GM12864 (cell line): ENCODE measurements at places on chromosomes 12 and 14.

DNA sequence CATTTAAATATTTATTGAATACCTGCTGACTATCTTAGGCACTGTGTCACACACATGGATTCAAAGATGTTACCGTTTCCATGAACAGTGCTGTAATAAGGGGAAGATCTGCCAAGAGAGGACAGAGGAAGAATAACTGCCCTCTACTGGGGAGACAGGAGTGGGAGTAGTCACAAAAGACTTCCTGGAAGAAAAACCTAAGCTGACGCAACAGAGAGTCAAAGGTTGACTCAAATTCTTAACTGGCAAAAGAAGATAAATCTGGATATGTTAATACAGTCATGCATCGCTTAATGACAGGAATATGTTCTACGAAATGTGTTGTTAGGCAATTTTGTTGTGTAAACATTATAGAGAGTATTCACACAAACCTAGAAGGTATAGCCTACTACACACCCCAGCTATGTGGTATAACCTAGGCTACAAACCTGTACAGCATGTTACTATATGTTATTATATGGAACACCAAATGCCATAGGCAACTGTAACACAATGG lies 51.5 kb downstream of the DCAF5 start:
- no peak for DNase-seq

DNA sequence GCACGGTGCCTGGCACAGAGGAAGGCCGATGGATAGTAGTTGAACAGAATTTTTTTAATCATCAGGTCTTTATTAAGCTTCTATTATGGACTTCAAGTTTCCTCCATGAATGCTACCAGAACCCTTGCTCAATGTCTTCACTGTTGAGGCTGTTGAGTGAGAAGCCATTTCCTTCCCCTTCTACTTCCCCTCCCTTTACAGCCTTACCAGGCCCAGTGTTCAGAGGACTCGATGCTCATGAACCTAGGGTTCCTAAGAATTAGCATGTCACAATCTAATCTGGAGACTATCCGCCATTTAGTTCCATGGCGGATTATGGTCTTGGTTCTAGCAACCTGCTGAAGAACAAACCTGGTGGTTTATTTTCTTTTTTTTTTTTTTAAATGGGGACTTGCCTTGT lies 17.7 kb downstream of the ETV6 start:
- DNase-seq, result no peak

GRCh38 chr12:109523071-109523470 lies 45.6 kb downstream of the UBE3B start:
- no peak for DNase-seq

DNA sequence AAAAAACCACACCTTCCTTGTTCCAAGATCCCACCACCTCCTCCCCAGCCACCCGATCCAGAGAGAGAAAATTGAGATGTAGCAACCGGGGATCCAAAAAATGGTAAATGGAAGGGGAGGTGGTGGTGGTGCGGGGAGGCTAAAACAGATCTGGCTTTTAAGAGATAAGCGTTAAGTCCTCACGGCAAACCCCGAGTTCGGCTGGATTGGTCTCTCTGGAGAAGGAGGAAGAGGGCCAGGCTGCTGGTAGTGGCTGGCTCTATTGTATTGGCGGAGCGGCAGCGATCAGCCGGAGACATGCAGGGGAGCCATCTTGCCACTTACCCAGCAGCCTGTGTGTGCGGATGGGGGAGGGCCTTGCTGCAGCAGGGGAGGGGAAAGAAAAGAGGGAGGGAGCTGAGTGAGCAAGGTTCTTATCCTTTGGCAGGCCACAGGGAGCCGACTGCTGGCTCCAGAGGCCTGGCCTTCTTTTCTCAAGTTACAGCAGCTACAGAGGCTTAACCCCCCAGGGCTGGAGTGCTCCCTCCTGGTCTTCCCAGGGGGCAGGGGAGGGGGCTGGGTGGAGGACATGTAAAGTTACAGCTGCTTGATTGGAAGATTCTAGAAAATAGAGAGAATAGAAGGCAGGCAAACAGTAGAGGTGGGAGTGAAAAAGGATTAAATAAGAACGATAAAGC lies 14.1 kb upstream of the CDH24 start:
- DNase-seq, result peak; percentile 61

GRCh38 chr12:58804749-58805148 lies 115.6 kb downstream of the LRIG3 start:
- DNase-seq, result no peak

GRCh38 chr14:34665785-34666435 lies 36.0 kb upstream of the SNX6 start:
- DNase-seq, result no peak

GRCh38 chr14:69171569-69171968 lies 18.6 kb upstream of the DCAF5 start:
- DNase-seq, result no peak

DNA sequence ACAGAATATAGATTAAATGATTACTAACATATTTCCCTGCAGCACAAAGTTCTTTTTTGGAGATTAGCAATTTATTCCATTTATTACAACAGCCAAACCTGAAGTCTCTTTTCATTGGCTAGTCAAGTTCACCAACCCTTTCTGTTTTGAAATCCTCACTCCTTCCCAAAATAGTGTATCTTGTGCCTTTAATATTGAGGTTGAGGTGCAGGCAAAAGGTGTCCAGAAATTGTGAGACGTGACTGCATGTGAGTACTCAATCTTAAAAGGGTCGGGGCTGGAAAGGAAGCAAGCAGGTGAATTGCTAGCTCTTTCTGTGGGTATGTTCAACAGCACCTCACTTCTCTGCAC lies 11.1 kb upstream of the FOXN3 start:
- no peak for DNase-seq

DNA sequence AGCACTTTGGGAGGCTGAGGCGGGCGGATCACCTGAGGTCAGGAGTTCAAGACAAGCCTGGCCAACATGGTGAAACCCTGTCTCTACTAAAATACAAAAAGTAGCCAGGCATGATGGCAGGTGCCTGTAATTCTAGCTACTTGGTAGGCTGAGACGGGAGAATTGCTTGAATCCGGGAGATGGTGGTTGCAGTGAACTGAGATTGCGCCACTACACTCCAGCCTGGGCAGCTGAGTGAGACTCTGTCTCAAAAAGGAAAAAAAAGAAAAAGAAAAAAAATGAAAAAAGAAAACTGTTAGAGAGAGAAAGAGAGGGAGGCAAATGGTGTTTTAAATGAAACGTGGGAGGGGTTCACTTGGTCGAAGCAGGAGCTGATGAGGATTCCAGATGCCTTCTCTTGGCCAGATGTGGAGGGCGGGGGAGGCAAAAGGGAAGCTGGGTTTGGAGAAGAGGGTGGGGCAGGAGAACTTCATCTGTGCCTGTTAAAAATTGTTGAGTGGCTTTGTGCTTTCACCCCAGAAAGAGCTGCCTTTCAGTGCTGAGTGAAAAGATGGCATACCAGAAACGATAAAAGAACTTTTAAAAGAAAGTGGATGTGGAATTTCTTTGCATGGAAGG lies 1.1 kb downstream of the EMP1 start:
- DNase-seq, result no peak

DNA sequence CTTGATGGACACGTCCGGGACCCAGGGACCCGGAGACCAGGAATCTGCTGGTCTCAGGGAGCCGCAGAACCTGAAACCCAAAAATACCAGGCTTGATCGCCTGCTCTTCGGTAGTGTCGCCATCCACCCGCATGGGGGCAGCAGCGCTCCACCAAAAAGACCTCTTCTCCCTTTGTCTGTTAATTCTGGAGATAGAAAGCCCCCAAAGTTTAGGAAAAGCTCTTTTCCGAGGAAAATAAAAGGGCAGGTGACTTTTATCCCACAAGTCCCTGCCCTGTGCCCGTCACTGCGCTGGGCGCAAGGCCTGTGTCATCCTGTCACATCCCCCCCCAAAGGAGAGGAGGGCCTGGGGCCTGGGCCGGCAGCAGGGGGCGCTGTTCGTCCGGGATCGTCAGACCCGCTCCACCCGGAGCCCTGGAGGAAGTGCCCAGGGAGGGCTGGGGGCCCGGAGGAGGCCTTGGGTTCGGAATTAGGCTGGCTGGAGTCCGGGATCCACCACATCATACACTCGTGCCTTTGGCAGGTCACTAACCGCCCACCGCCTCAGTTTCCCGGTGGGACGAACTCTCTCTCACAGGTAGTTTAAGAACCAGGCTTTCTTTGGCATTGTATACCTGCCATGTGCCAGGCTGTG lies 31.9 kb downstream of the DAD1 start:
- no peak for DNase-seq

DNA sequence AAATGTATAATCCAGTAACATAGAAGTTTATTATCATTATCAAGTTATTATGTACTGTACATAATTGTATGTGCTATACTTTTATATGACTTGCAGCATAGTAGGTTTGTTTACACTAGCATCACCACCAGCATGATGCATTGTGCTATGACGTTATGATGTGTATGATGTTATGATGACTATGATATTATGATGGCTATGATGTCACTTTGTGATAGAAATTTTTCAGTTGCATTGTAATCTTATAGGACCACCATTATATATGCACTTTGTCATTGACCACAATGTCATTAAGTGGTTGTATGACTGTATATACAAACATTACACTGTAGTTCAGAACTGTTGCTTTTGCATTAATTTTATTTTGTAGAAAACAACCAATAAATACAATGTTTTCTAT lies 173.4 kb downstream of the PPFIA2 start:
- no peak for DNase-seq

GRCh38 chr12:94721173-94721572 lies 70.8 kb upstream of the TMCC3 start:
- peak; percentile 65 for DNase-seq

DNA sequence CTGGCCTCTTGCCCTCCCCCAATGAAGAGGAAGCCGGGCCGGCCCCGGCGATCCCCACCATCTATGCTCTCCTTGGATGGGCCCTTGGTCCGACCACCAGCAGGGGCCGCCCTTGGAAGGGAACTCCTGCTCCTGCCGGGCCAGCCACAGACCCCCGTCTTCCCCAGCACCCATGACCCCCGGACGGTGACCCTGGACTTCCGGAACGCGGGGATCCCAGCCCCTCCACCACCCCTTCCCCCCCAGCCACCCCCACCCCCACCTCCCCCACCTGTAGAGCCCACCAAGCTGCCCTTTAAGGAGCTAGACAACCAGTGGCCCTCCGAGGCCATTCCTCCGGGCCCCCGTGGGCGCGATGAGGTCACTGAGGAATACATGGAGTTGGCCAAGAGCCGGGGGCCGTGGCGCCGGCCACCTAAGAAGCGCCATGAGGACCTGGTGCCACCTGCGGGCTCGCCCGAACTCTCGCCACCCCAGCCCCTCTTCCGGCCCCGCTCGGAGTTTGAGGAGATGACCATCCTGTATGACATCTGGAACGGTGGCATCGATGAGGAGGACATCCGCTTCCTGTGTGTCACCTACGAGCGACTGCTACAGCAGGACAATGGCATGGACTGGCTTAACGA lies 19.4 kb downstream of the SETD1B start:
- DNase-seq, result no peak

DNA sequence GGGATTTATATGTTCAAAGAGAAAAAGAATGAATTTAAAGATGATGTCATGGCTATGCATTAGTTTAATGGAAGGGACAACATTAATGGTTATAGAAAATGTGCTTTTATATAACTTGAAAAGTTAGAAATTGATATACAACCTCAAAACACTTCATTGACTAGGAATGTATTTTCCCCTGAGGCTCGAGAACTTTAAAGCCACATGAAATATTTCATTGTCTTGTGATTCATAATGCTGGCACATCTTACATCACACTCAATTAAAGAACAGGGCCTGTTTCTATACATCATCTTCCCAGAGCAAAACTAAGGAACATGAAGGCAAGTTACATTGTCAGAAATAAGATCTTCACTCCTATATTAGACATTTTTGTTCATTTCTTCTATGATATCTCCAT lies 35.2 kb upstream of the PAWR start:
- DNase-seq, result no peak

- DNase-seq, result no peak
Measured at GRCh38 chr12:99732131-99732530, 84.6 kb downstream of the GARIN6 start.

DNA sequence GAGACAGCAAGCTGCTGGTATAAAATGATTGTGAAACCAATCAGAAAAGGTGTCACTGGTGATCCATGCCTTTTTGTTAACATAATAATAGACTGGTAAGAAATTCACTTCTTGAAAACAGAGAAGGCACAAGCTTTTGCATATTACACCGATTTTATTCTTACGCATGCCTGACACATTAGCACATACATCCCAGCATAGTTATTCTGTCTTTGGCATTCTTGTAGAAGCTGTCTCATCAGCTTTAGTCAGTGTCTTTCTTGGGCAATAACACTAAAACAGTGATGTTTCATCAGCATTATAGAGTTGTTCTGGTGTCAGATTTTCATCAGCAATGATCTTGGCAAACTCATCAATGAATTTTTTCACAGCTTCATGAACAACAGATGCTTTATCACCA lies 283.4 kb upstream of the TMTC1 start:
- no peak for DNase-seq

GRCh38 chr12:33314223-33314622 lies 125.4 kb downstream of the SYT10 start:
- no peak for DNase-seq

DNA sequence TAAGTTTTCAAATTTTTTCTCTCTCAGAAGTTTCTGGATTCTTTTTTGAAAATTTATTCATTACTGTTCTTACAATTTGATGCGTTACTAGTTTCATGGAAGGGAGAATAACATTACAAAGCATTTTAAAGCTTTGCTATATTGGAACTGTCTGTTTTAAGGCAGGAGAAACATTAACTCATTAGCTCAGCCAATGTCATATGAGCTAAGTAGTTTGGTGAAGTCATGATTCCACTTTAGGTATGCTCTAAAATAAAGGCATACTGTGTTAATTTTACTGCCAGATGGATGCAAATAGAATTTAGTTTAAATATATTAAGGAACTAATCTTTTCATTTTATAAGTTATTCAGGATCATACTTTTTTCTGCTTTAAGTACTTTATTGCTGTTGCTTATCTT lies 46.0 kb downstream of the ARID2 start:
- no peak for DNase-seq

DNA sequence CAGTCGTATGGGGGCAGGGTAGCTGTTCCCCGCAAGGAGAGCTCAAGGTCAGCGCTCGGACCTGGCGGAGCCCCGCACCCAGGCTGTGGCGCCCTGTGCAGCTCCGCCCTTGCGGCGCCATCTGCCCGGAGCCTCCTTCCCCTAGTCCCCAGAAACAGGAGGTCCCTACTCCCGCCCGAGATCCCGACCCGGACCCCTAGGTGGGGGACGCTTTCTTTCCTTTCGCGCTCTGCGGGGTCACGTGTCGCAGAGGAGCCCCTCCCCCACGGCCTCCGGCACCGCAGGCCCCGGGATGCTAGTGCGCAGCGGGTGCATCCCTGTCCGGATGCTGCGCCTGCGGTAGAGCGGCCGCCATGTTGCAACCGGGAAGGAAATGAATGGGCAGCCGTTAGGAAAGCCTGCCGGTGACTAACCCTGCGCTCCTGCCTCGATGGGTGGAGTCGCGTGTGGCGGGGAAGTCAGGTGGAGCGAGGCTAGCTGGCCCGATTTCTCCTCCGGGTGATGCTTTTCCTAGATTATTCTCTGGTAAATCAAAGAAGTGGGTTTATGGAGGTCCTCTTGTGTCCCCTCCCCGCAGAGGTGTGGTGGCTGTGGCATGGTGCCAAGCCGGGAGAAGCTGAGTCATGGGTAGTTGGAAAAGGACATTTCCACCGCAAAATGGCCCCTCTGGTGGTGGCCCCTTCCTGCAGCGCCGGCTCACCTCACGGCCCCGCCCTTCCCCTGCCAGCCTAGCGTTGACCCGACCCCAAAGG lies 804 bp downstream of the GAPDH start:
- DNase-seq, result no peak

- no peak for DNase-seq
Measured at GRCh38 chr14:68947802-68948201, 31.3 kb downstream of the ACTN1 start.

- no peak for DNase-seq
Measured at GRCh38 chr12:10361084-10361483, 28.8 kb downstream of the KLRK1 start.
